ENCODE measurements at places on chromosomes 13 and 19. TPM values are rescaled to one million over a fixed set of nuclear protein-coding genes. Genes with fewer than 3 reads are reported as not detected.
A peak's percentile ranks its signal among the peaks of the same experiment; 100 is the strongest.

MISP3 gene
- 2.4 TPM for total RNA-seq

DCLK1 gene
- total RNA-seq, result not detected

GRCh38 chr13:33876716-33877394 is 58.9 kb downstream of the RFC3 start:
- no peak overlapping the region for H3K4me3 ChIP-seq
- H3K27ac ChIP-seq, result no peak overlapping the region
- no peak for DNase-seq
- H3K4me1 ChIP-seq, result no peaks in the 10 kb centered on the region

- peaks cover 23% of the 10 kb centered on the region for H3K36me3 ChIP-seq
- H3K4me3 ChIP-seq, result no peak overlapping the region
- H3K27ac ChIP-seq, result peak overlapping the region; percentile 46
- peaks cover 30% of the 10 kb centered on the region for H3K4me1 ChIP-seq
Observed at GRCh38 chr19:50344661-50345318, 15.6 kb upstream of the KCNC3 start.

- H3K27me3 ChIP-seq, result no peaks in the 10 kb centered on the region
- peaks cover 2% of the 10 kb centered on the region for H3K4me1 ChIP-seq
- DNase-seq, result no peak
Observed at GRCh38 chr13:72808917-72809500, 27.1 kb downstream of the PIBF1 start.

GRCh38 chr19:2084993-2085720 is 11.0 kb downstream of the MOB3A start:
- no peaks in the 10 kb centered on the region for H3K27me3 ChIP-seq
- DNase-seq, result peak; percentile 98
- peak overlapping the region; percentile 98 for H3K27ac ChIP-seq
- peaks cover 55% of the 10 kb centered on the region for H3K36me3 ChIP-seq
- H3K4me3 ChIP-seq, result peak overlapping the region; percentile 99

DNA sequence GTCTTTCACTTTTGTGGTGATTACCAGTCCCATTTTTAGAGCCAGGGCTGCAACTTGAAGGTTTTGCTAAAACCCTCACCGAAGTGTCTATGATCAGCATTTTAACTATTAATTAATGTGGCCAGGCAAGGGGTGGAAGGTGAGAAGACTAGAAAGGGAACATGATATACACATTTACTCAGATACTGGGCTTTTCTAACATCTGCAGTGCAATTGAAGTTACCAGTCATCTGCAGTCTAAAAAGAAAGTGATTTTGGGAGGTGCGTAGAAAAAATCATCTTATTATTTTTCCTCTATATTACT is 481 bp downstream of the ALOX5AP start:
- peak overlapping the region; percentile 99 for H3K27ac ChIP-seq
- no peak for DNase-seq
- peaks cover 43% of the 10 kb centered on the region for H3K36me3 ChIP-seq
- H3K4me1 ChIP-seq, result peaks cover 63% of the 10 kb centered on the region

DNA sequence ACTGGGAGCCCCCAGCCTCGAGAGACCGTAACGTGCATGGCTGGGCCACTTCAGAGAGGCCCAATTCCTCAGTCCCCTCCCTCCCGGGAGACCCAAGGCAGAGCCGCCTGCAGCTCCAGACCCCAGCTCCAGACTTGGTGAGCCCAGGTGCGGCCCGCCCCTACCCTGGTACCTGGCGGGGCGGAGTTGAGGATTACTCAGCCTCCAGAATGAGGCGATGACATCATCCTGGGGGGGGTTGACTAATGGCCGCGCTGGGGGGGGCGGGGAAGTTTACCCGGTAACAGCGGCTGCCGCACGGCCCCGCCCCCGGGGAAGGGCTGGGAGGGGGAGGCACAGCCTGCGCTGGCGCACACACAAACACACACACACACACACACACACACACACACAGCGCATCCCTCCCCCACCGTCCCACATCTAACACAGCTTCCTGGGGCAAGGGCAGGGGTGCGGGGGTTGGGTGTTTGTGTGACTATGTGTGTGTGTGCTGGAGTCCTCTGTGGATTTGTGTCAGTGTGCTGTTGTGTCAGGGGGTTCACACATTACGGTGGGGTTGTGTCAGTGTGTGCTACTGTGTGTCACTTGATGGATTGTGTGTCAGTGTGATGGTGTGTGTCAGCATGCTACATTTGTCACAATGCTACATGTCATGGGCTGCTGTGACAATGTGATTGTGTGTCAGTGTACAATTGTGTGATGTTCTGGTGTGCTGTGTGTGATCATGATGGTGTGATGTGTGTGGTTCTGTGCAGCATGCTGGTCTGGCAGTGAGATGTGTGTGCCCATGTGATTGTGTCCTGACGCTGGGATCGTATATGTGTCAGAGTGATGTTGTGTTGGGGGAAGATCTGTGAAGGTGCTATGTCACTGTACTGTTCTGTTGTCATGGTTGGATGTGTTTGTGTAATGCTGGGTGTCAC is 10.3 kb upstream of the BBC3 start:
- no peak overlapping the region for H3K27ac ChIP-seq
- H3K4me3 ChIP-seq, result no peak overlapping the region
- H3K36me3 ChIP-seq, result no peaks in the 10 kb centered on the region
- peaks cover 37% of the 10 kb centered on the region for H3K4me1 ChIP-seq
- H3K27me3 ChIP-seq, result peaks cover 5% of the 10 kb centered on the region

DNA sequence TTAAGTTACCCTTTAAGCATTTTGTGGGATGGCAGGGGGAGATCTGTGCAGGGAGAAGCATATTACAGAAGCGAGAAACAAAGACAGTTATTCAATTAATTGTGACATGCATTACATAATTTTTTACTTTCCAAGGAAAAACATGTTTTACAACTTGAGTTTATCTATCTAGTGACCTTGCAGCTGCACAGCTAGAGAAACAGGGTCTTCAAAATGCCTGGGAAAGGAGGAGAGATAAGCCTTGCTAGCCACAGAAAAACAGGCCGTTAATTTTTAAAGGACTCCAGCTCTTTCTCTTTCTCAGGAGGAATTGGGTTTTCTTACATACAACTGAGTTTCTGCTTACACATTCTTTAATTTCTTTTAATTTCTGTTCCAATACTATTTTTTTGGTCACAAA is 14.8 kb upstream of the ZNF431 start:
- H3K4me3 ChIP-seq, result no peak overlapping the region
- DNase-seq, result no peak
- no peaks in the 10 kb centered on the region for H3K27me3 ChIP-seq
- H3K4me1 ChIP-seq, result no peaks in the 10 kb centered on the region
- peaks cover 26% of the 10 kb centered on the region for H3K36me3 ChIP-seq

DNA sequence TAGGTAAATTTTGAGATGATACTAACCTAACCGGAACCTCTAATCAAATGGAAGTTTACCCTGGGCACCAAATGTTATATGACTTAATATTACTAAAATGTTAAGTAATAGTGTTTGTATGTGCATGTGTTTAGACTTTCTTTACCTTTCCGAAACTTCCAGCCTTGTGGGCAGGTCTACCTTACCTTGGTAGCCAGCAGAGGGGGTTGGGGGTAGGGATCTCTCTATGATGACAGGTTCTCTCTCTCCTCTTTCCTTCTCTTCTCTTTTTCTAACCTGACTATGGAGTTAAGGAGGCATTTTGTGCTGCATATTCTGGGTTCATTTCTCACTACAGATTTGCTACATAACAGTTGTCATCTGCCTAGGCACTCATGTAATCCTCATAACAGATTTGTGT is 6.8 kb upstream of the FRY start:
- H3K27ac ChIP-seq, result no peak overlapping the region
- no peaks in the 10 kb centered on the region for H3K36me3 ChIP-seq
- H3K27me3 ChIP-seq, result peaks cover 18% of the 10 kb centered on the region
- no peak overlapping the region for H3K4me3 ChIP-seq
- no peak for DNase-seq

- H3K4me3 ChIP-seq, result no peak overlapping the region
- H3K36me3 ChIP-seq, result no peaks in the 10 kb centered on the region
- no peak for DNase-seq
- H3K4me1 ChIP-seq, result no peaks in the 10 kb centered on the region
- no peaks in the 10 kb centered on the region for H3K27me3 ChIP-seq
- no peak overlapping the region for H3K27ac ChIP-seq
Observed at GRCh38 chr19:42831221-42832019, 48.1 kb downstream of the PSG1 start.

DNA sequence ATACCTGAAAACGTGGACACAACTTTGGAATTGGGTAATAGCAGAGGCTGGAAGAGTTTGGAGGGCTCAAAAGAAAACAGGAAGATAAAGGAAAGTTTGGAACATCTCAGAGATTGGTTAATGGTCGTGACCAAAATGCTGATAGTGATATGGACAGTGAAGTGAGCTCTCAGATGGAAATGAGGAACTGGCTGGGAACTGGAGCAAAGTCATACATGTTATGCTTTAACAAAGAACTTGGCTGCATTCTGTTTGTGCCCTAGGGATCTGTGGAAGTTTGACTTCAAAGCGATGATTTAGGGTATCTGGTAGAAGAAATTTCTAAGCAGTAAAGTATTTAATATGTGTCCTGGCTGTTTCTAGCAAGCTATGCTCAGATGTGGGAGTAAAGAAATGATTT is 136.2 kb downstream of the DNAJC3 start:
- H3K36me3 ChIP-seq, result no peaks in the 10 kb centered on the region
- DNase-seq, result no peak
- peaks cover 18% of the 10 kb centered on the region for H3K27me3 ChIP-seq
- no peak overlapping the region for H3K4me3 ChIP-seq
- no peaks in the 10 kb centered on the region for H3K4me1 ChIP-seq
- H3K27ac ChIP-seq, result no peak overlapping the region

Data from activated CD8-positive, alpha-beta memory T cell treated with anti-CD3 and anti-CD28 coated beads, Interleukin-2, amount 10 ng/mL, durations not matched to agents 7 days and 5 days (primary cell).